ENCODE measurements at places on chromosomes 13 and 19.

DNA sequence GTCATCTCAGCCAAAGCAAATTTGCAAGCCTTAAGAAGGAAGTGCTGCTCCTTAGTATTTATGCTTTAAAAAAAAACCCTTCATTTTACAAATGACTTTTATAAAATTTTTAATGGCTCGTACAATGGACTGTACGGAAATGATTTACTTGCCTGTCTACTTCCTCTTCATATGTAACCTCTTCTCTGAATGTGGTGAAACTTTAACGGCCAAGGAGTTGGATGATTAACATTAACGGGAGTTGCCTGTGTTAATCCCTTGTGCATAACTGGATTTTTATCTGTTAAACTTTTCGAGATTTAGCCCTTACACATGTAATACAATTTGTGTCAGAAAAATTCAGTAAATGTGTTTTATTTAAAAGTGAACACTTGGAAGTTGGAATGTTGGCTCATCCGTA, 429.4 kb downstream of the TBC1D4 start:
- DNase-seq: no peak

GRCh38 chr13:33206425-33206824, 79.1 kb downstream of the STARD13 start:
- no peak for DNase-seq

GRCh38 chr13:75635101-75635827, 866 bp upstream of the LMO7 start:
- DNase-seq: no peak

- DNase-seq: no peak
Observed at GRCh38 chr13:31773538-31773937, 34.2 kb downstream of the RXFP2 start.

GRCh38 chr13:21054313-21054712, 7.1 kb downstream of the LATS2 start:
- no peak for DNase-seq

GRCh38 chr19:15109768-15110417, 2.7 kb downstream of the SYDE1 start:
- DNase-seq: no peak

DNA sequence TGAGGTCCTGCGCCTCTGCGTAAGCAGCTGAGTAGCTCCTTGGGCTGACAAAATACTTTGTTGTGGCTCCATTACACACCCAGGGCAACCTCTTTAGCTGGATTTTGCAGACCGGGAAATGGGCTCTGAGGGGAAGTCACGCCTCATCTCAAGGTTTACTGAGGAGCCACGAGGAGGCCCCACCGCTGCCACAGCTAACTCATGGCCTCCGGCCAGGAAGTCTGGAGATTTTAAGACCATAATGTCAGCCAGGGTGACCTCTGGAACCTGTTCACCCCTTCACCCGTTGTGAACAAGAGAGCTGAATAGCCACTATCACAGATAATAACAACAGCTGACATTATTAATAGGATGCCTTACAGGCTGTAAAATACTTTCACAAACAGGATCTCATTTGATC, 351.3 kb upstream of the TMTC4 start:
- no peak for DNase-seq

DNA sequence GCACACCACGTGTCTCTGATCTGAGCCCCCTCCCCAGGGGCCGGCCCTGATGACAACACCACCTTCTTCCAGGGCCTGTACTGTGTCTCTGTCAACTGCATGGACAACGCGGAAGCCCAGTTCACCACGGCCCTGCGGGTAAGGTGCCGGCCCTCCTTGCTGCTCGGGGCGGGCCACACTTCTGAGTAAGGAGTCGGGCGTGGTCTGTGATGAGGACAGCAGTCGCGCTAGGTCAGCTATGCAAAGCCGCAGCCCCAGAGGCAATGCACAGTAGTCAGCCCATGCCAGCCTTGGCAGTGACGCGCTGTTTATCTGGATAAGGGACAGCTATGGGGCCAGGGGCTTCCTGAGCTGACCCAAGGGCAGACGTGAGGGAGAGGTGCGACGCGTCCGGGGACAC, 24.6 kb downstream of the MAU2 start:
- DNase-seq: no peak

DNA sequence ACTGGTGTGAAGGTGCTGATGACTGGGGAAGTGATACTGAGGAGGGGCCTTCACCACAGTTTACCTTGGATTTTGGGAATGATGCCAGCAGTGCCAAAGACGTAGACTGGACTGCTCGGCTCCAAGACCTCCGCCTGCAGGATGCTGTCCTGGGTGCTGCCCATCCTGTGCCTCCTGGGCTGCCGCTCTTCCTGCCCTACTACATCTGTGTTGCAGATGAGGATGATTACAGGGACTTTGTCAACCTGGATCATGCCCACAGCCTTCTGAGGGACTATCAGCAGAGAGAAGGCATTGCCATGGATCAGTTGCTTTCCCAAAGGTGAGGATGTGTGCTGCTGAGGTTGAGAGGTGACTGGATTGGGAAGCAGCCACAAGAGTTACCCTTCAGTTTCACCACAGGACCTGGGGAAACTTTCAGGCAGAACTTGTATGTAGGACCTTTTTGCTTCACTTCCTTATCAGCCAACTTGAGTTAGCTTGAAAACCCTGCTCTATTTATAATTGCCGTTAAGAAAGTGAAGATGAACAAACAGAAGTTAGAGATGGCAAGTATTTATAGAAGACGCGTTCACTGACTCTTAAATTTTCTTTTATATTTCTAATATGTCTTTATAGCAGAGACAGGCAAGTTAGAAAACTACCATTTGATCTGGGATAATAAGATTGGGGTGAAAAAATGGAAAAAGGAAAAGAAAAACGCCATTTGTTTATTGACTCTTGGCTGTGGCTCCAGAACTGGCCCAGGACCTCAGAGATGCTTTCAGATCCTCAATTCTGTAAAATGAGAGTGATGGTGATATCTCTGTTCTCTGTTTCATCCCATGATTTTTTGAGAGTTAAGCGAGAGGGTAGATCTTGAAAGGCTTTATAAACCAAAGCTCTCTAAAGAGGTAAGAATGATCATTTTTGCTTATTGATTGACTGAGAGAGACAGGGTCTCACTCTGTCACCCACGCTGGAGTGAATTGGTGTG, 5.3 kb downstream of the PDCD2L start:
- no peak for DNase-seq

- DNase-seq: no peak
Observed at GRCh38 chr13:49302817-49303216, 55.1 kb downstream of the CDADC1 start.

Measured in activated CD4-positive, alpha-beta T cell treated with anti-CD3 and anti-CD28 coated beads, Interleukin-2, amount 50 U/mL, for 1 hour (primary cell).